Motor neuron (in vitro differentiated cells): ENCODE measurements at places on chromosomes 7 and 10.

- ATAC-seq: no peak
Observed at GRCh38 chr7:105673367-105674084, 92.2 kb upstream of the EFCAB10 start.

DNA sequence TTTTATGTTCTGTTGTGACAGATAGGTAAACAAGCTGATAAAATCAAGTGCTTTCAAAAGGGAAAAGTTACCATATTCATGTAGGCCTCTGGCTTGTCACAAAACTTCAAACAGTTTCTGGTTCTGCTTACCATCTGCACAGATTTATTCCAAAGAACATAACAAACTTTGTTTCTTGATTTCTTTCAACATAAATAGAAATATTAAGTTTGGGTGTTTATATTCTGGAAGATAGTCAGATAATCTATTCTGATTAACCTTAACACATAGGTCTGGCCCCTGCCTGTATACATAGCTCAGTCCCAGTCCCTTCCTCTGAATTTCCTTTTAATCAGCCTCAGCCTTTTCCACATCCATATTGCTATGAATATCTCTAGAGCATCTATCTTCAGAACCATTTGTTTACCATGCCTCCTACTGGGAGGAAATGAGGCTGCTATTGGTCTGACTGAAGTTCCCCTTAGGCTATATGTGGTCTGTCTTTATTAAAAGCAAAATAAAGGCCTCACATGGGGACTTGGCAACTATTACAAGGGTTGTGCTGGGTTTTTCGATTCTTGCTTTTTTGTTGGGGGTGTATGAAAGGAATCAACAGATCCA lies 319.0 kb downstream of the HPSE2 start:
- ATAC-seq: peak; percentile 31

- no peak for ATAC-seq
Observed at GRCh38 chr7:977326-978048, 2.1 kb upstream of the COX19 start.

GRCh38 chr7:127322832-127323493 lies 69.5 kb downstream of the ZNF800 start:
- no peak for ATAC-seq
